ENCODE measurements at places on chromosomes 1 and 21.
A peak's percentile ranks its signal among the peaks of the same experiment; 100 is the strongest.

DNA sequence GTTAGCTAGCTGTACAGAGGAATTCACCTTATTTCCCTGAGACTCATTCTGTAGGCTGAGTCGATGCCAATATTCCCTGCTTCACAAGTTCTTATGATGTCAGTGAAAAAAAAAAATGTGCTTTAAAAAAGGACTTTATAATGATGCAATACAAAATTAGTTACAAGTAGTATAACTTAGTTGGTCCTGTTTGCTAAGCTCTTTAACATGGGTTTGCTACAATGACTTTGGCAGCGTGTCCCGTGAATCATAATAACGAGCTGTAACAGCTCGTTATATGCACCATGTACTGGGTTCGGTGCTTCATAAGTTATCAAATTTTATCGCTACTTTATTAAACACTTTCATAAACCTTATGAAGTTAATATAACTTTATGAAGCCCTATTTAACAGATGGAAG, 349.7 kb downstream of the LMX1A start:
- DNase-seq, result no peak

DNA sequence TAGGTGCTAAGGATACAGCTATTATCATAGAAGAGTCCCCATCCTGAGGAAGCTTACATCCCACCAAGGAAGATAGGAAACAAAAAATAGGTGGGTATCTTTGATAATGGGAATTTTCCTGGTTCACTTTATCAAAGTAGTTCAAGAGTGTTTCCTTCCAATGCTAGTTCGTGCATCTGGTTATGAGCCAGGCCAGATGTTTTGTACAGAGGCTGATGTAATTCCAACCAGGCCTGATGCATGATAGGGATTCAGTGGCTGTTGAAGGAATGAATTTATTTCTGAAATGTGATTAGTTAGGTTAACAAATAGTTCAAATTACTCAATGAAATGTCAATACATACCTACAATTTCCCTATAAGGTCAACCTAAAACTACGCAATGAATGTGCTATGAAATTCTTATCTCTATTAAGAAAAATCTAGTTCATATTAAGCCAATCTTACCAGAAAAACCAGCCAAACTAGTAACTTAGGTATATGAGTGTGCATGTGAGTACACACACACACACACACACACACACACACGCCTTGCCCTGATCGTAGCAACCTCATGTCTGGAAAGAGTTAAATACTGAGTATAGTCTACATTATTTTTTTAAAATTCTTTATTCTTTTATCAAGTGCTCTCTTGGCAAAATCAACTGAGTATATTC, 9.5 kb upstream of the ZBTB18 start:
- no peak for DNase-seq

DNA sequence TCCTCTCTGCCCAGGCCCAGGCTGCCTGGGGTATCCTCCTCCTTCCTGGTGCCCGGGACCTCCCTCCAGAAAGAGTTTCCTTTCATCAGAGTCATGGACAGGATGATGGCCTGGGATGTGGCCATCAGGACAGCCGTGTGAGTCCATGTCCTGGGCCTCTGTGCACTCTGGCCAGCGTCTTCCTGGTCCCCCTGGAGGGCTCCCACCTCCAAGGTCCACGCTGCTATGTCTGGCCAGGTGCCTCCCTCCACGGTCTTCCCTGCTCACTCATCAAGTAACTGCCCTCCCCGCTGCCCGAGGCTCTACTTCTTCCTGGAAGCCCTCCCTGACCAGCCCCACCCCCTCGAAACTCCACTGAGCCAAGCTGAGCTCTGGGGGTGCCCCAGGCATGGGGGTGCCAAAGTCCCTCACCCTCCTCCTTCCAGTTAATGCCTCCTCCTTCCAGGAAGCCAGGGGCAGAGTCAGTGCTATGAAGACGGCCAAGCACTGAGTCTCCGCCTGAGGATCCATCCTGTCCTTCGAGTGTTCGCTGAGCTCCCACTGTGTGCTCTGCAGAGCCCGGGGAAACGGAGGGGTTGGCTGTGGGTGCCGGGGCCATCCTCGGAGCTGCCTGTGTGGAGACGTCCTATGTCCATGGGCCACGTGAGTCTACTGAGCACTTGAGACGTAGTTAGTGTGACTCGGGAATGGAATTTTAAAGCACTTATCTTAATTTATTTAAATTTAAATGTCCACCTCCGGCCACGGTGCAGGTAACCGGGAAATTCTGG, 28.5 kb upstream of the TTC34 start:
- DNase-seq, result no peak

DNA sequence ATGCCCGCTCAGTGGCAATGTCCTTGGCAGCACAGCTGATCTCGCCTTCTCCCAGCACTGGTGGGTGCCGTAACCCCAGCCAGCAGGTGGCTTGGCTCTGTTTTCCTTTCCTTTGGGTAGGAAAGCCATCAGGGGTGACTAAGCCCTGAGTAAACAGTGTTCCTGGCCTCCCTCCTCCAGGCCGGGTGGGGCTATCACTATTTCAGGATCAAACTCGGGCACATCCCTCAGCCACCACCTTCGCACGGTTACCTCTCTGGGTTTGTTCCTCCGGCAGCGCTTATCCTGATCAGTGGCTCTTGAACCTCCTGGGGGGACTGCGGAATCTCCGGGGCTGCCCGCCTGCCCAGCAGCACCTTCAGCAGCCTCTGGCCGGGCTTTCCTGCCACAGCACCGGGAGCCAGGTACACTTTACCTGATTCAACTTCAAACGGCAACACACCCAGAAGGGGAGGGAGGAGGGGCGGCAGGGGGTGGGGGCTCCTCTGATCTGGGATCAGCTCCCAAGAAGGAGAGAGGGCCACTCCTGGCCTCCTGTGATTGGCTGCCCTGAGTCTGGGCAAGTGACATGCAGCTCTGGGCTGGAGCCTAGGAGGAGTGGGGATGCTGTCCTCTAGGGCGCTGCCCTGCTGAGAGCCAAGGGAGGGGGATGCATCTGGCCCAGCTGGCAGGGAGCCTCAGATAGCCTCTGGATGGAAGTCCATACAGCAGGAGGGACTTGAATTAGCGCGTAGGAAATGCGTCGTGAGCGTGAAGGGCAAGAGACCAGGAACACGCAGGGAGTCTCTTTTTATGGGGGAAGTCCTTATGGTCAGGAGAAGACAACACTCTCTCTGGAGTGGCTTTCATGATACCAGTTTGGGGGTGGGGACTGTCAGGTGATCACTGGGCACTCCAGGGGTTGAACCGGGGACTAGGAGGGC, at the start of gene ASCL5:
TSS of gene ASCL5 (minus strand) at position 353 of the 923 bp plus-strand sequence. CDS start 11,812 bp downstream, outside the sequence.
- peak; percentile 71 for DNase-seq

DNA sequence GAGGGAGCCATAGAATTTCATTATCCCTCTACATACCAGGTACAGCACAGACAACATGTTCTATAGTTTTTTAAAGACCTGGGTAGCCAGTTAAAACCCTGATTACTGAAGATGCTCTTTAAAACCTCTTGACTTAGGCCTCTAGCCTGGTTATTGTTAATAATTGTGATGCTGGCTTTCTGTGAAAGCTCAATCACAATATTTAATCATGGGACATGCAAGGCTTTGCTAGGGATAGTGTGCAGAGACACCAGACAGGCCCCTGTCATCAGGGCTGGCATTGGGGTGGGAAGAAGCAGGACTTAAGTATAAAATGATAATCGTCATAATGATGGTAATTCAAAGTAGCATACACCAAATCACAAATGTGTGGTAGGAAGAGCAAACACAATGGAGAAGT, 274.4 kb downstream of the PTBP2 start:
- DNase-seq, result no peak

GRCh38 chr1:209783386-209783785, 973 bp downstream of the C1orf74 start:
- DNase-seq, result no peak

- no peak for DNase-seq
Observed at GRCh38 chr1:37096523-37096922, 62.2 kb upstream of the GRIK3 start.

GRCh38 chr1:168187177-168187576, 8.4 kb downstream of the TIPRL start:
- DNase-seq, result no peak

- peak; percentile 46 for DNase-seq
Observed at GRCh38 chr1:198763298-198763714, 124.5 kb downstream of the PTPRC start.

DNA sequence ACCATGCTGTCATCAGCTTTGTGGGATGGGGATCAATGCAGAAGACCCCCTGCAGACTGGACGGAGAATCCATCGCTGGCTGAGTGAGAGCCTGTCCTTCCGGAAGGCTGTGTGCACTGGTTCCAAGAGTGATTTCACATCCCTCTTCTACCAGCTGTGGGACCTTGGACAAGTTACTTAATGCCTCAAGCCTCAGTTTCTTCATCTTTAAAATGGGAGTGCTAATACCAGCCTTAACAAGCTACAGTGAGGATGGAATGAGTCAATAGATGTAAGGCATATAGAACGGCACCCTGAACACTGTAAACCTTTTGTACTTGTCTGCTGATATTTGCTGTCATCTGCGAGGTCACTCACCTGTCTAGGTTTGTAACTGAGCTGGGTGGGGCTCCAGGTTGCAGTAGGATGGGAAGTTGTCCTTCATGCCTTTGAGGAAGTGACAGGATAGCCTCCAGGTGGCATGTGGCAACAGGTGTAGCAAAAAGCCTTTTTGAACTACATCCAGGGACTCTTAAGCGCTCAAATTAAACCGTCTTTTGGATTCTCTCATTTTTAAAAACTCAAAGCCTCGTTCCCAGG, 27.5 kb downstream of the TMEM51 start:
- DNase-seq, result no peak

GRCh38 chr1:116712510-116712909, 41.7 kb upstream of the CD2 start:
- peak; percentile 12 for DNase-seq

GRCh38 chr1:22262583-22262982, 119.7 kb upstream of the WNT4 start:
- no peak for DNase-seq

- DNase-seq, result peak; percentile 36
Observed at GRCh38 chr1:244052016-244052727, 1.1 kb downstream of the ZBTB18 start.

DNA sequence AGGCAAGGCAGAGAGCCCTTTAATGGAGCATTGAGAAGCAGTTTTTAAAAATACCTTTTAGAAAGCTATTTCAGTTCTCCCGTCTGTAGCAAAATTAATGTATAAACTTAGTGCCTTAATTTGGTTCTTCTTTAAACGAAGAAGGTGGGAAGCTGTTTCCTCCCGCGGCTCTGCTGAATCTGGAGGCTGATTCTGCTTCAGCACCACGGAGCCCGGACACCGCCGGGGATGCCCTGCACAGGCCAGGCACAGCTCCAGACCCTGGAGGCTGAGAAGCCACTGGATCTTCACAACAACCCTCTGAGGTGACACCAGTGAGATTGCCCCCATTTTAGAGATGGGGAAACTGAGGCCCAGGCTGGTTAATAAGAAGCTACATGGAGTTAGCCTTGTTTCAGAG, 175.8 kb upstream of the VAMP3 start:
- DNase-seq, result no peak

DNA sequence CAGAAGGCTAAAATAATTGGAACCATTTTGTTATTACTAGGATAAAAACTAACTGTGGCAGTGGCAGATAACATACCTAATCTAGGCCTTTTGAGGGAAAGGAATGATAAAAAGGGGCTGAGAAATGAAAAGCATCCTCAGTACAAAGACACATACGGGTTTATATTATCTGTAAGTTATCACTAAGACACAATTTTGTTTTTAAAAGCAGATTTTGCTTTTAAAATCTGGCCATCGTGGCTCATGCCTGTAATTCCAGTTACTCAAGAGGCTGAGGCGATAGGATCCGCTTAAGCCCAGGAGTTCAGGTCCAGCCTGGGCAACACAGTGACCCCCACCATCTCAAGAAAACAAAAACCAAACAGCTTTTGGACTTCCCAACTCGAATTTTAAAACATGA, 24.8 kb upstream of the HP1BP3 start:
- no peak for DNase-seq

DNA sequence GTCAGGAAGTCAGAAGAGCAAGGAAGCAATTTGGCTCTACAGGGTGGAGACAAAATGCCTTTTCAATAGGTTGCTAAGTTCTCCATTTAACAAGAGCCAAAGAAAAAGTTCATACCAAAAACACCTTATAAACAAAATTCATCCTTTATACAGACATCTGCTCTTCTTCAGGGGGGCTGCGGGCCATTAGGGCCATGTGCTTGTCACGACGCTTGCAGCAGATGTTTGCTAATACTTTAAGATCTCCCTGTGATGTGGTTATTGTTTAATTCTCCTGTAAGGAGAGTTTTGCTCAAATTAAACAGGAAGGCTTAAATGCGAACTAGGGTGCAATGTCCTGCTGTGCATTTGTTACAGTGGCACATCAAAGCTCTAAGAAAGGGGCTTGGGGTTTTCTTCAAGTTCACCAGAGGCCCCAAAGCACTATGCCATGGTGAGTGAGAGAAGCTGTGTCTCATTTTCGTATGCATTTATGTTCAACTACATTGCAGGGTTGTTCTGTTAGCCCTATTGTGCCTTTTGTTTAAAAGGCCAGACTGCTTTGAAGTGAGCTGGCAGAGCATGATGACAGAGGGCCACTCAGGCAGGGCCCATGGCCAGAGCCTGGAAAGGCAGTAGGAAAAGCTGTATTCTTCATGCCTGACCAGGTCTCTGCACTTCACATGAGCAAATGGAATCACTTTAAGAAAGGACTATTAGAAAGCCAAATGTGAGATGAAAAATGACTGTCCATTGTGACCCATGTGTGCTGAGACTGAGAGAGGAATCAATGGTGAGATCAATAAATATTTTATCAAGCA, 24.8 kb upstream of the NTPCR start:
- no peak for DNase-seq

DNA sequence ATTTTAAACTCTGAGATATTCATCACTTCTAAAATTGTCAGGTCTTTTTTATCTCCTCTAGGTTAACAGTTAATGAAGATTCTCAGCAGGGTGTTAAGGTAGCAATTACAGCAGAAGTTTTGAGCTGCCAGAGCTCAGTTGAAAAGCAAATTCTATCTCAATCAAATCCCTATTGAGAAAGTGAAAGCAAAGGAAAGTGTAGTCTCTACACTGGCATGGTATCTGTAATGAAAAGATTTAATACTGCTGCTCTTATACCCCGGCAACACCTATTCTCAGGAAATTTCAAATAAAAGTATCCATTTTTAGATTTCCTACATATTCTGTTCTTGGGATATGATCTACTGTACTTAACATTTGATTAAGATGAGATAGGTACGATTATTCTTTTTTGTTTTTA, 913.5 kb downstream of the MRPL39 start:
- no peak for DNase-seq

DNA sequence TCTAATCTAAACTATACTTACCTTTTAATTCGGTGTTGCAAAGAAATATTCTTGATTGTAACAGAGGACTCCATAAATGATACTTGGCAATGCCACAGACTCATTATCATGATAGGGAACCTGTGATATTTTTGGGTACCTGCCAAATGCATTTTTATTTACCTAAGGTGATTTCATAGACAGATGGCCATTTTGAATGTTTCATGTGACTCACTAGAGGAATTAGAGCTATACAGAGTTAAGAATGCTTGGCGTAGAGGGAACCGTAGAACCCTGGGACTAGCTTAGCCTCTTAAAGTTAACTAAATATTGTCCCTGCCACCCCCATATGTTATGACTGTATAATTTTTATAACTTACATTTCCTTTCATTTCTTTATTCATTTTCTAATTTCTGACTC, 136.1 kb downstream of the DISP1 start:
- no peak for DNase-seq

Data from RPMI7951 (cell line).